ENCODE measurements at places on chromosomes 2 and 18.

DNA sequence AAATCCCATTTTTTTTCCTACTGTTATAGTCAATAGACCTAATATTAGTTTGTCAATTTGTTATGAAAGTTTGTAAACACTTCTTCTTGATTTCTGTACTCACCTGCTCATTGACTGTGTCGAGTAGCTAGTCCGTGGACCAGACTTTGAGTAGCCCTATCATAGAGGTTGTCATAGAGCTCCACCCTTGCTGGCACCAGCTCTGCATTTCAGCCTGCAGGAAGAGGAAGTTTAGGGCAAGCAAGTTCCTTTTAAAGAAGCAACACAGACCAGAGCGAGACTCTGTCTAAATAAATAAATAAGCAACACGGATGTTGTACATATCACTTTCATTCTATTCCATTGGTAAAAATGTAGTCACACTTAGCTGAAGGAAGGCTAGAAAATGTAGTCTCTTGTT lies 74.0 kb downstream of the MCFD2 start:
- no peak for DNase-seq

- DNase-seq, result no peak
These were observed 88.4 kb upstream of the DNER start for GRCh38 chr2:229802785-229803184.

GRCh38 chr2:191081411-191082155 lies 67.6 kb upstream of the STAT1 start:
- no peak for DNase-seq

- DNase-seq, result no peak
These were observed 566.0 kb downstream of the TMX3 start for GRCh38 chr18:68148863-68149262.

GRCh38 chr2:169999054-169999453 lies 171.8 kb downstream of the UBR3 start:
- no peak for DNase-seq

GRCh38 chr2:65878011-65878340 lies 445.6 kb upstream of the SPRED2 start:
- DNase-seq, result no peak

- DNase-seq, result no peak
These were observed 18.9 kb upstream of the IL1R2 start for GRCh38 chr2:101972621-101973434.

- DNase-seq, result no peak
These were observed 402.3 kb downstream of the TGIF1 start for GRCh38 chr18:3852321-3852720.

DNA sequence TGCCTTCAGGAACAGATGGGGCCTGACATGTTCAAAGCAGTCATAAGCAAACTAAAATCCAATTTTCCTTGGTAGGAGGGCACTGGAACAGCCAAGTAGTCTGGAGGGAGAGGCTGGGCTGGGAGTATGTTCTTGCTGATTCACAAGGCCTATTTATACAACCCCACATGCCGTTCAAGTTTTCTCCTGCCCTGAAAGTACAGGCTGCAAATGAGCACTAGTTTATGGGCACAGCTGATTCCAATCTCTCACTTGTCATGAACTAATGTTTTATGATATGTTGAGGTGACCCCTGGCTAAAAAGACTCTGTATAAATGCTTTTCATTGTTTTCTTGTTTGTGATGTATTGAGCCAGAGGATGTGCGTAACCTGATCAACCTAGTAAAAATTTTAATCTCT lies 183.4 kb upstream of the SRD5A2 start:
- no peak for DNase-seq

- no peak for DNase-seq
These were observed 60.6 kb upstream of the CUL3 start for GRCh38 chr2:224645722-224646121.

GRCh38 chr2:201538025-201538424 lies 86.5 kb downstream of the STRADB start:
- no peak for DNase-seq

DNA sequence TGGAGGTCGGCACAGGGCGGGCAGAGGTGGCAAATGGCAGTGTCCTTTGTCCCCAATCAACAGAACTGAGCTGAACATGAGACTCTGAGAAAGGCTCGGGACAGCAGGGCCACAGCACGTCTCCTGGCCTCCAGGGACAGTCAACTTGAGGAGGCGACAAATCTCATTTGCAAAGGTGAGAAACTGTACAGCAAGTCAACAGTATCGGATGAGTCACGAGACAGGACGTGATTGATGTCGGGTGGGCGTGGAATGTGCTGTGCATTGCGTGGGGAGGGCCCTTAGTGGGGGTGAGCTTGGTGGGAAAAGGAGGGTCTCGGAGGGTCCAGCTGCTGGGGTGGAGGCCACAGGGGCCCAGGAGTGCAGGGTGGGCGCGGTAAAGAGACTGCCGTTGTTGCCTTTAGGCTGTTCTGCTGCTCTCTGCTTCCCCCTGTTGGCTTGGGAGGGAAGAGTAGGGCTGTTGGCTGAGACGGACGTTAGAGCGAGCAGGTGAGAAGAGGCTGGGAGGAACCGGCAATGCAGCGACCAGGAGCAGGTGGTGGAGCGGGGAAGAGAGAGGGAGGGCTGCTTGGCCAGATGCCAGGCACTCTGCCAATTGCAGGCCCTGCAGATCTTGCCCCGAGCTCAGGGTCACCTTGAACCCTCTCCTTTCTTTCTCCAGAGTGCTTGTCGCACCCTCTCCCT lies 164.3 kb downstream of the BCL2 start:
- DNase-seq, result peak; percentile 53

DNA sequence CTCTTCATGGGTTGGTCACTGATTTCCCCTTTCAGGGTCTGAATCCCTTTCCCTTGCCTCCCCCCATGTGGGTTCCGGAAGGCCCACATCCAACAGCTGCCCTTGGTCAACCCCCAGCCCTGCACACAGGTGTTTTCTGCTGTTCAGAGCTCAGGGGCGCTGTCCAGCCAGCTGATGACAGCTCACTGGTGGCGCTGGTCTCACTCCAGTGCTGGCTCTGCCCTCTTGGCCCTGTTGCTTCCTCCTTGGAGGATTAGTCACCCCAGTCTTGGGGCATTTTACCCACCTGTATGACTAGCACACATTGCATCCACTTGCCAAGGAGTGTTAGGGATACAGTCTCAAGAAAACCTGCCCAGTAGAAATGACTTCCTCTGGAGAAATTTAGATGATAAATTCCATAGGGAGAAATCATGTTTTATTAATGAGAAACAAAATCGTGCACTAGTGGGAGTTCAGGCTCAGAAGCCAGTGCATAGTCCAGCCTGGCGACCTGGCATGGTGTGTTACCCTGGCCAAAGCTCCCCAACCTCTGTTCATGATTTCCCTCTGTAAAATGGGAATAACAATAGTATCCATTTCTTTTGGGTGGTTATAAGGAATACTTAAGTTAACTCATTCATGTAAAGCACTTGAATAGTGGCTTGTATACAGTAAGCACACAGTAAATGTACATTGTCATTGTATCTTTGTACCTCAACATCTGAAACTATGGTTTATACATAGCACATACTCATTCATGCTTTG lies 21.6 kb downstream of the CRIM1 start:
- no peak for DNase-seq

GRCh38 chr2:111204706-111205105 lies 84.0 kb downstream of the BCL2L11 start:
- no peak for DNase-seq

DNA sequence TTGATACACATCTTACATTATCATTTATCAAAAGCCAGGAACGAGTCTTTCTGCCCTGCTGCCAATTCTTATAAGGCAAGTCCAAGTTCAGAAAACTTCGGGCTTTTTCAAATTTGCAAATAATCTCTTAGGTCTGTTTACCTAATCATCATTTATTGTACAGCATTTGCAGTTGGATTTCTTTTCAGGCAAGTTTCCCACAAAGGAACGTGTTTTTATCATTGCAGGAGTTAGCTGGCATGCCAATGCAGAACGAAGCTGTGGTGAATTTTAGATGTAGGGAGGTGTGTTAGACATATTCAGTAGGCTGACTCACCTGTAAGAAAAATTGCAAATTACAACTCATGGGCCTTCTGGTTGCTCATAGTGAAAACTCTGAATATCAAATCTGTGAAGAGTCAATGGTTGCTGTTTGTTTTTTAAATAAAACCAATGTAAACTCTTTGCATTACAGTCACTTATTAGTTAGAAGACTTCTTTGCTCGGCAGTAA lies 209.6 kb downstream of the SRBD1 start:
- DNase-seq, result no peak

DNA sequence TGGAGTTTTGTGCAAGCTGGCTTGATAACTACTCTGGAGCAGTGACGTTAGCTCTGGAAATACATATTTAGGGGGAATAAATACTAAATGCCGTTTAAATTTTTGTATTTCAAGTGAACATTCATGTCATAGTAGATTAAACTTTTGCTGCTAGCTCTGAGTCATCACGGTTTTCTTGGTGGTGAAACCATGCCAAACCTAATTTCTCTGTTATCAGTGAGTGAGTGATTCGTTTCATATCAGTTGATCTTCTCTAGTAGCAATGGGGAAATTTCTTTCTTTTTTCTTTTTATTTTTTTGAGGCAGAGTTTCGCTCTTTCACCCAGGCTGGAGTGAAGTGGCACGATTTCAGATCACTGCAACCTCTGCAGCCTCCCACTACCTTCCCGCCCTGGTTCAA lies 211.1 kb downstream of the PTPRM start:
- DNase-seq, result no peak

GRCh38 chr2:57806449-57806968 lies 240.1 kb upstream of the VRK2 start:
- no peak for DNase-seq

DNA sequence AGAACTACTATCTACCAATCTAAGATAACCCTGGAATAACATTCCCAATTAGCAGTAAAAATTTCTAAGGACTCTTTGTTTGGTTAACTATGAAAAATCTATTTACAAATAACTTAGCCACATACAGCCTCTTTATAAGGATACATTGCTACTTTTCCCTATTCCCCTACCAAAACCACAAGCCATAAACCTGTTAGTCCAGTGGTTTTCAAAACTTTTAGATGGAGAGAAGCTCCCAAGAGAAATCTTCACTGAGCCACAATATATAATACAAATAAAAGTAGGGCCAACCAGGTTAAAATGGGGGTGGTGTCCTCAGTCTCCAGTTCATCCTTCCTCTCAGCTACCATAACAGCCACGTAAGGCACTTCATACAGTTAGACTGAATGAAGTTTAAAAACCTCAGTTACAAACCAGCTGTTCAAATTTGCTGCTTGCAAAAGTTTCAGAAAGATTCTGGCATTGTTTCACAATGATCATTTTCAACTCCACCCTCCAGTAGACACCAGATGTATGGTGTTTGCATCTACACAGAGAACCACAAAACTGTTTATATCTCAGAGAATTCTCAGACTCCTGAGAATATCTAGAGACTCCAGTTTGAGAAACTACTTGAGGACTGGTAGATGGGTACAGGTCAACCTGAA lies 26.0 kb downstream of the SOS1 start:
- no peak for DNase-seq
